ENCODE measurements at places on chromosomes 4 and X.

DNA sequence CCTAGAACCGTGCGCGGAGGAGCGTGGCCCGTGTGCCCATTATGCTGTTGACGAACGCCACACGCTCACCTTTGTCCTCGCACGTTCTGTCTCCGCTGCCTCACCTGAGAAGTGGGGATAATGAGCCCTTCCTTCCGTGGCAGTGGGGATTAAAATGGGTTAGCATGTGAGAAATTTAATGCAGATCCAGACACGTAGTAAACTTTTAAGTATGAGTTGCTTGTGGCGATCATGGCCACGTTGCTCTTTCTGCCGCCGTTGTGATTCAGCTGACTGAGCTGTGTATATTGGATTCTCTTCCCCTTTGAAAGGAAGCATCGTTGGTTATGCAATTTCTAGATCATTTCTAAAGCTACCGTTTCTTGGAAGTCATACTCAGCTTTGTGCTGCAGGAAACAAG is 16.5 kb downstream of the TBC1D14 start:
- H3K4me3 ChIP-seq = no peak overlapping the region
- H3K36me3 ChIP-seq = no peaks in the 10 kb centered on the region
- DNase-seq = no peak
- H3K27me3 ChIP-seq = no peaks in the 10 kb centered on the region
- peak overlapping the region; percentile 71 for H3K27ac ChIP-seq

- no peaks in the 10 kb centered on the region for H3K4me1 ChIP-seq
- H3K4me3 ChIP-seq = no peak overlapping the region
- no peak for DNase-seq
- no peaks in the 10 kb centered on the region for H3K36me3 ChIP-seq
- H3K27me3 ChIP-seq = no peaks in the 10 kb centered on the region
- H3K27ac ChIP-seq = no peak overlapping the region
Measured at GRCh38 chr4:25888781-25889180, 25.2 kb upstream of the SMIM20 start.

DNA sequence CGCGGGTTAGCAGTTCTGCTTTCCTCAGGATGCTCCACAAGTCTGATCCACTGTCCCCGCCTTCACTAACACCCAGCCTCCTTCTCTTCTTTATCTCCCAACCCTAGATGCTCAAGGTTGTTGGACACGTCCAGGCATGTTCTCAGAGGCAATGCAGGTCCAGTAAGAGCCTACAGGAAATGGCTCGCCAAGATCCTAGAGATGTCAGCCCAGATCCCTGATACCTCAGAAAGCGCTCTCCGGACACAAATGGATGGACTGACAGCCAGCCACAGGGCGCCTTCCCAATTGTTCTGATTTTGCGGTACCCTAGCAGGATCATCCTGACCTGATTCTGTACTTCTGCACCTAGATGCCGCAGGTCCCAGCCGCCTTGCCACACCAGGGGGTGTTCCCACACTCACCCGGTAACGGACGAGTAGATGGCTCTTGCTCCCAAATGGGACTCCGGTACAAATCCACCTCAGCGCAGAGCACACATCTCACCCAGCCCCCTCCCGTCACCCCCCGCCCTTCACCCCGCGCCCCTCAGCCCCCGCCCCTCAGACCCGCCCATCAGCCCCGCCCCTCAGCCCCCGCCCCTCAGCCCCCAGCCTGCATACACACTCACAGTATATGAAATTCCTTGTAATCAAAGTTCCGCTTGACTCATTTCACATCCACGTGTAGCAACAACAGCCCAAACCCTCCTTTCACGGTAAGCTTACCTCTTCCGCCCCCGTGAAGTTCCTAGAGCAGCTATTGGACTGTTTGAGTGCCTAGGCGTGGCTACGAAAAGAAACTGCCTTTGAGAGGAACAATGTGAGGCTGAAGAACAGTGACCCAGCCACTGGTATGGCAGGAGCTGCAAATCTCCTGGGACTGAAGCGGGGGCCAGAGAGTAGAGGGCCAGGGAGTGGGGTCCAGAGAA is at the start of gene EDA2R:
Gene EDA2R (minus strand): TSS at position 488 of the 910 bp plus-strand sequence. CDS start 23,058 bp downstream, outside the sequence.
- H3K36me3 ChIP-seq = no peaks in the 10 kb centered on the region
- peak within 1 kb of the TSS; percentile 42 for H3K4me3 ChIP-seq
- peak within 1 kb of the TSS; percentile 81 for H3K27ac ChIP-seq
- no peaks in the 10 kb centered on the region for H3K27me3 ChIP-seq
- DNase-seq = peak; percentile 64

DNA sequence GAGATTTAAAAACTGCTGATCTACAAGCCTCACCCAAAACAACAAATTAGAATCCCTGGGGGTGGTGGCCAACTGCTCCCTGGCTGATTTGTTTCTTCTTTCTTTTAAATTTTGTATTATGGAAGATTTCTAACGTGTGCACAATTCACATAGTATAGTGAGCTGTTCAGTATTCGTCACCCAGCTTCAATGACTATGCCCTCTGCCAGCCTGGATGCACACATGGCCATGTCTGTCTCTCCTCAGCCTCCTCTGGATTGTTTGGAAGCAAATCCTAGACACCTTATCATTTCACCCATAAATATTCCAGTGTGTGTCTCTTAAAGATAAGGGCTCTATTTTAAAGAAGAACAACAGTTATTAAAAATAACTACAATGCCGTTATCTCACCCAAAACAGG is 61.9 kb downstream of the PDGFRA start:
- H3K27me3 ChIP-seq = no peaks in the 10 kb centered on the region
- H3K4me1 ChIP-seq = no peaks in the 10 kb centered on the region
- DNase-seq = no peak
- peaks cover 7% of the 10 kb centered on the region for H3K36me3 ChIP-seq

GRCh38 chrX:7926914-7927258 is 327 bp downstream of the PNPLA4 start:
- peak overlapping the region; percentile 3 for H3K4me3 ChIP-seq
- peak overlapping the region; percentile 94 for H3K27ac ChIP-seq
- H3K27me3 ChIP-seq = no peaks in the 10 kb centered on the region
- H3K36me3 ChIP-seq = no peaks in the 10 kb centered on the region
- H3K4me1 ChIP-seq = no peaks in the 10 kb centered on the region

DNA sequence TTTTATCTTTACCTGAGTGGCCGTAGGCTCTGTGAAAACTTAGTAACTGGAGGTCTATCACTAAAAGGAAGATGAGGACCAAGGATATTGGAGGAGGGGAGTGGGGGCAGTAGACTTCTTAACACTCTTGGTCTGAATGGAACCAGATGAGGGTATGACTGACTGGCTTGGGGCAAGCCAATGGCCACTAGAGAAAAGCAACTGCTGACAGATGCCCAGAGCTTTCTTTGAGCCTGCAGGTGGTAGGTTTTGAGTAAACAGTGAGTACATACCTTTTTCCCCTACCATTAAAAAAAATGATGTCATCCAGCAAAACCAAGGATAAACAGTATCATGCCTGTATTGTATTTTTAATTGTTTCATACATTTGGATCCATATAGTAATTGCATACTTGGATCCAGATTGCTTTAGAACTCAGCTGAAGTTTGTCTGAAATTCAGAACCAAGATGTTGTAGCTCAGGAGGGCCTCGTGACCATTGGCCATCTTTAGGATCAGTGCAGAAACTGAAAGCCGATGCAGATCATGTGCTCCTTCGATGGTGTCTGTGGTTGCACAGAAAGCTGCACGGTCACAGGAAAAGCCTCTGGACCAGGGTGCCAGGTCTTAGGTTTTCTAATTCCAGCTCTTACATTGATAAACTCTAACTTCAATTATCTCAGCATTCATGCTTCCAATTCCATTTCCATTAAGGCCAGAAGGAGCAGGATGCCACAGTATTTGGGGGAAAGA is 131.0 kb downstream of the PDGFRA start:
- H3K27me3 ChIP-seq = no peaks in the 10 kb centered on the region
- H3K36me3 ChIP-seq = no peaks in the 10 kb centered on the region
- no peak overlapping the region for H3K27ac ChIP-seq
- no peaks in the 10 kb centered on the region for H3K4me1 ChIP-seq
- no peak overlapping the region for H3K4me3 ChIP-seq

DNA sequence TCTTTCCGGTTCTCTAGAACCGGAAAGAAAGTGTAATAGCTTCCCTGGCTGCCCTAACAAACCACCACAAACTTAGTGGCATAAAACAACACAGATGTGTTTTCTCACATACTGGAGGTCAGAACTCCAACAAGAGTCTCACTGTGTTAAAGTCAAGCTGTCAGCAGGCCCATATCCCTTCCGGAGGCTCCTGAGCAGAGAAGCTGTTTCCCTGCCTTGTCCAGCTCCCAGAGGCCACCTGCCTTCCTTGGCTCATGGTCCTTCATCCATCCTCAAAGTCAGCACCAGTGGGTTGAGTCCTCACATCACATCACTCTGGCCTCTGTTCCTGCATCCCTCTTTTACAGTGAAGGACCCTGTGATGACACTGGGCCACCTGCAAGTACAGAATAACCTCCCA is 49.8 kb upstream of the HMX1 start:
- H3K4me1 ChIP-seq = no peaks in the 10 kb centered on the region
- DNase-seq = no peak
- no peaks in the 10 kb centered on the region for H3K36me3 ChIP-seq
- no peak overlapping the region for H3K27ac ChIP-seq
- H3K27me3 ChIP-seq = peaks cover 10% of the 10 kb centered on the region

GRCh38 chr4:65661471-65661870 is 8.8 kb downstream of the EPHA5 start:
- H3K27me3 ChIP-seq = peaks cover 38% of the 10 kb centered on the region
- no peaks in the 10 kb centered on the region for H3K36me3 ChIP-seq
- H3K4me3 ChIP-seq = no peak overlapping the region
- H3K27ac ChIP-seq = no peak overlapping the region
- no peaks in the 10 kb centered on the region for H3K4me1 ChIP-seq
- DNase-seq = no peak

DNA sequence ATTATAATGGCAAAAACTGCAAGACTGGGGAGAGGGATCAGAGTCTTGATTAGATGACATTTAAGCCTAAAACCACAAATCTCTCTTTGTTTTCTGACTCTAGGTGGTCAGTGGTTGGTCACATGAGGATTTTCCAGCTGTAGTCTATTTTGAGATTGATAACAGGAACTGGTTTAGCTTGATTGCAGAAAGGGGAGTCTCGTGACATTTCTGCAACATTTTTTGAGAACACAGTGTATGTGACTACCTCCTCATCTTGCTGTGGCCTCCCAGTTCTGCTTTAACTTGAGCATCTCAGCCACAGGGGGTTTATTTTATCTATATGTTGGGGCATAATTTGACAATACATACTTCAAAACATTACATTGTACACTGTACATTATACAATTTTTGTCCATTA is 726.4 kb upstream of the MAGEB2 start:
- no peaks in the 10 kb centered on the region for H3K27me3 ChIP-seq
- no peak overlapping the region for H3K4me3 ChIP-seq
- no peak overlapping the region for H3K27ac ChIP-seq
- no peak for DNase-seq

GRCh38 chrX:16466640-16467432 is 183.1 kb upstream of the S100G start:
- H3K27me3 ChIP-seq = no peaks in the 10 kb centered on the region
- DNase-seq = peak; percentile 28
- no peaks in the 10 kb centered on the region for H3K36me3 ChIP-seq
- no peak overlapping the region for H3K4me3 ChIP-seq
- H3K27ac ChIP-seq = no peak overlapping the region
- peaks cover 11% of the 10 kb centered on the region for H3K4me1 ChIP-seq

GRCh38 chr4:125225806-125226205 is 88.9 kb upstream of the FAT4 start:
- H3K27ac ChIP-seq = no peak overlapping the region
- H3K4me3 ChIP-seq = no peak overlapping the region
- H3K27me3 ChIP-seq = no peaks in the 10 kb centered on the region
- H3K4me1 ChIP-seq = no peaks in the 10 kb centered on the region
